ENCODE measurements at places on chromosomes 6 and 20.
A peak's percentile ranks its signal among the peaks of the same experiment; 100 is the strongest.

DNA sequence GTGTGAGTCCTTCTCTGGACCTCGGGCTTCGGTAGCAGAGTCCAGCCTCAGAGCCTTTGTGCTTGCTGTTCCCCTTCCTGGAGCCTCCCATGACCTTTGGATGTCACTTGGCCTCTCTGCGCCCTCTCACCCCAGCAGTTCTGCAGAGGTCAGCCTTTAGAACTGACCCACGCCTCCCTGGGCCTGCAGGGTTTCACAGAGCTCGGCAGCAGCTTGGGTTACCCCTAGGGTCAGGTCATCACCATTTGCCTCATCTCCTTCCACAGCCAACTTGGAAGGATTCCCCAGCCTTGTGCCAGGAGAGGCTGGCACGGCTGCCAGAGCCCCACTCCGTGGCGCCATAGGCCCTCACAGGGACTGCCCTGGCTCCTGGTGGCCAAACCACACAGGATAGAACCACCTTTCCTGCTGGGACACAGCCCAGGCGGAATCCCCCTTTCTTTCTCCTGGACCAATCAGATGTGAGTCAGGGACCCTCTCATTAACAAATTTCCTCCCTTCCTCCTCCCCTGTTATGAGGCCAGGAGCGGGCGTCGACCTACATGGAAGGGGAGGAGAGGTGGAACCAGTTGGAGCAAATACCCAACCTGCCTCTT lies 13.9 kb upstream of the SIRPA start:
- DNase-seq, result no peak

DNA sequence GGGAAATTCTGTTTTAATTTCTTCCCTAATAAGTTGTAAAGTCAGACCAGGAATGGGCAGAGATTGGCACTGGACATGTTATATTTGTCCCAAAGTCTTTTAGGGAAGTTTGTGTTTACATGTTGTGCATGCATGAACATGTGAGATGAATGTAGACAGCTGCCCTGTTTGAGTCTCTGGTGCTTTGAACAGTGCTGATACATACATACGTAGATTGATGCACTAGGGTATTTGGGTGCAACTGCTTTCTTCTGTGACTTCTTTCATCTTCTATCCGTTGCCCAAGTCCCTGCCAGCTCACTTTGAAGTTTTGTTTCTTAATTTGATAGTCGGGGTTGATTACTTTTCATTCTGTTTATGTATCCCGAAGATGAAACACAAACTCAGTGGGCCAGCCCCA lies 200.6 kb downstream of the DTNBP1 start:
- DNase-seq, result no peak

DNA sequence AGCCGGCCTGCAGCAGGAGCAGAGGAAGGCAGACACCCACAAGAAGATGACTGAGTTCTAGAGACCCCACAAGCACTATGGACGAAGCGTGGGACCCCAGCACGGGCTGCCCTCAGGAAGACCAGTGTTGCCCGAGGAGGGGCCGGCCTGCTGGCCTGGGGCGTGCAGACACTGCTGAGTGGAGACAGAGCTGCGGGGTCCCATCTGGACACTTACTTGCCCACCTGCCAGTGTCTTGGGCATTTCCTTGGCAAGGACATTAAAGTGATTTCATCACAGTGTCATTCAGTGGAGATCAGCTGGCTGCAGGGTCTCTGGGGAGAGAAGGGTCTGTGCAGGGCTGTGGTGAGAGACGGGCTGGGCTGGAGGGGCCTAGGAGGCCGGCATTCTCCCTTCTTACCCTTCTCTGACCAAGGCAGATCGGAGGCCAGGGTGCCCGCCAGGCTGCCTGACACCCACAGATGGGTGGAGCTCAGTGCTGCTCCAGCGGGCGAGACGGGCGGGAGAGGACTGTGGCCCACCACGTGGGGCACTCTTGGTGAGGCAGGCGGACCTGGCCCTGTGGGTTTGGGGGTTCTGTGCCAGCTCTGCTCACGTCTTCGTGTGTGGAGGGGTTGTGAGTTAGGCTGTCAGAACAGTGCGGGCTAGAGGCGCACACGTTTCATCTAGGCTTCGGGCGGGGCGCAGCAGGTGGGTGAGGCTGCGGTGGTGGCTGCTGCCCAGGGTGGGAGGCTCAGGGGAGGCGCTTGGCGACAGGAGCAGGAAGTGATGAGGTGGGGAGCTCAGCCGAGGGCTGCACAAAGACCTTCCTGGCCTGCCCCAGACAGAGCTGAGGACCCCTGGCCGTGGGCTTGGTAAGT lies at the start of gene LIME1:
Gene LIME1, plus strand, starts transcription at position 806 of the 860 bp plus-strand sequence. CDS start 886 bp downstream, outside the sequence.
- DNase-seq, result no peak

- no peak for DNase-seq
Measured at GRCh38 chr6:43052842-43053544, 658 bp downstream of the CUL7 start.

DNA sequence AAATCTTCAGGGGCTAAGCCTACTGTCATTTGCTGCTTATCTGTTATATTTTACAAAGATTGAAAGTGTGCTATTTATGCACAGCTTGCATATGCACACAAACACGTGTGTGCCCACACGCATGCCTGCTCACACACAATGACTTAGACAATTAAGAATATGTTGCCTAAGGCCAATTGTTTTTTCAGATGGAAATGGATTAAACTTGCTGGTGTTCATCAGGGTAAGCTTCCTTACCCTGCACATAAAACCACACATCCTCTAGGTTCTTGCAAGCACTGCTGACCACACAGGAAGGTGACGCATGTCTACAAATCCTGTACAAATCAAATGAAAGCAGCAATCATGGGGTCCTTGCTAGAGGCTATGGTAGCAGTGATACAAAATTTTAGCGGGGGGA lies 58.4 kb downstream of the GJA10 start:
- DNase-seq, result peak; percentile 93

All from non-pigmented ciliary epithelial cell (primary cell).